A172 (cell line): ENCODE measurements at places on chromosomes 5 and 9. TPM values are rescaled to one million over a fixed set of nuclear protein-coding genes. Genes with fewer than 3 reads are reported as not detected.

Gene PLCXD3
- total RNA-seq: 2.8 TPM in 2 replicates

Gene KCNT1
- total RNA-seq: not detected in 2 replicates

GRCh38 chr5:17438027-17438426 is 60.0 kb upstream of the TAF11L2 start:
- DNase-seq: no peak

- DNase-seq: no peak
Measured at GRCh38 chr9:124248960-124249359, 8.8 kb upstream of the NEK6 start.

- no peak for DNase-seq
Measured at GRCh38 chr5:74196233-74196632, 444.3 kb downstream of the ENC1 start.

Gene SOHLH1
- not detected in 2 replicates for total RNA-seq

GRCh38 chr5:150149618-150150017 is 6.0 kb downstream of the PDGFRB start:
- no peak for DNase-seq

- no peak for DNase-seq
Measured at GRCh38 chr9:18798508-18799290, 234.3 kb downstream of the SAXO1 start.

GRCh38 chr5:147927901-147928300 is 21.6 kb upstream of the C5orf46 start:
- DNase-seq: no peak

Gene EGR1
- 2.6 and 4.3 TPM in 2 replicates for total RNA-seq

GRCh38 chr5:88833371-88834130 is 49.4 kb downstream of the MEF2C start:
- DNase-seq: peak; percentile 38

DNA sequence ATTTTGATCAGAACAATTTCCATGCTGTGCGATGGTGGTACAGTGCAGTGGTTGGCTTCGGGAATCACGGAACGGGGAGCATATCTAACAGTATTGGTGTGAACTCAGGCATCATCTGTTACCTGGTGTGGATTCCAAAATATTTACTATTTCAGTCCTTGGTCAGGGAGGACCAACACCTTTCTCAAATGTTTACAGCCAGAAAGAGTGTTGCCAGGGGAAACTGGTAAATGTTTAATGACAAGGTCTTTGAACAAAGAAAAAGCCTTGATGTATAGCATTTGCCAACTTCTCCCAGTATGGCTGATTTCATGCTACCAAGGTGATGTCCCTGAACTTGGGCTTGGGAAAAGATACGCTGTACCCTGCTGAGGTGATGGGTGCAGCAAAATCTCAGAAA is 145.6 kb upstream of the POC5 start:
- DNase-seq: no peak

- no peak for DNase-seq
Measured at GRCh38 chr5:121377461-121377860, 474.2 kb upstream of the FTMT start.

- no peak for DNase-seq
Measured at GRCh38 chr5:179926657-179927056, 19.0 kb upstream of the TBC1D9B start.

Gene DIRAS2
- total RNA-seq: not detected in 2 replicates

Gene TMEM174
- total RNA-seq: not detected in 2 replicates

DNA sequence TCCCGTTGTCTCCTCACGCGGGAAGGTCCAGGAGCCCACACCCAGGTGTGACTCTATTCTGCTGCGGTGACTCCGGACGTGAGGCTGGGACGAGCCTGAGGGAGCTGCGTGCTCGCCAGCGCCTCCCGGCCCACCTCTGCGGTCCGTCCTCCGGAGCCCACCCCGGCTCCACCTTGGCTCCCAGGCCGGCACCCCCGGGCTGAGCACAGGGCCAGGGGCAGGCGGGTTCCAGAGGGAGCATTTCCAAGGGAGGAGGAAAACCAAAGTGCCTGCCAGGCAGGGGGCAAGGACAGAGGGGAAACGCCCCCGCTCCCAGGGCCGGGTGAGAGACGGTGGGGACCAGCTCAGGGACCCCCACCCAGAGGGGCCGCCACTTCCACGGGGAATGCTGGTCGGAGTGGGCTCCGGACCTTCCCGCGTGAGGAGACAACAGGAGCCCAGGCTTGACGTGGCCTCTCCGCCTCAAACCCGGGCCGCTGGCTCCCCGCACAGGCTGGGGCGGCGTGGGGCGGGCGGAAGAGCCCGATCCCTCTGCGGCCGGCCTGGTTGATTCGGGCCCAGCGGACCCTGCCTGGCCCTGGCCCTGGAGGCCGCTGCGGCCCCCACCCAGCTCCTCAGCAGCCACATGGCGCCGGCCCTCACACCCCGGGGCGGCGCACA is 26.0 kb downstream of the IRX4 start:
- no peak for DNase-seq

Gene TMC1
- total RNA-seq: not detected in 2 replicates

- DNase-seq: no peak
Measured at GRCh38 chr5:57262541-57262940, 88.7 kb downstream of the GPBP1 start.

GRCh38 chr5:66597183-66597757 is 1.1 kb downstream of the MAST4 start:
- DNase-seq: no peak

- no peak for DNase-seq
Measured at GRCh38 chr9:94692601-94693000, 33.9 kb upstream of the AOPEP start.

Gene MRPL50
- total RNA-seq: 38.5 and 38.7 TPM in 2 replicates

GRCh38 chr5:124538191-124538590 is 208.2 kb downstream of the ZNF608 start:
- no peak for DNase-seq

Gene MOB3B
- total RNA-seq: 0.02 TPM in 1 of 2 replicates, not detected in the other

GRCh38 chr5:5929291-5930020 is 448.9 kb downstream of the MED10 start:
- DNase-seq: no peak

DNA sequence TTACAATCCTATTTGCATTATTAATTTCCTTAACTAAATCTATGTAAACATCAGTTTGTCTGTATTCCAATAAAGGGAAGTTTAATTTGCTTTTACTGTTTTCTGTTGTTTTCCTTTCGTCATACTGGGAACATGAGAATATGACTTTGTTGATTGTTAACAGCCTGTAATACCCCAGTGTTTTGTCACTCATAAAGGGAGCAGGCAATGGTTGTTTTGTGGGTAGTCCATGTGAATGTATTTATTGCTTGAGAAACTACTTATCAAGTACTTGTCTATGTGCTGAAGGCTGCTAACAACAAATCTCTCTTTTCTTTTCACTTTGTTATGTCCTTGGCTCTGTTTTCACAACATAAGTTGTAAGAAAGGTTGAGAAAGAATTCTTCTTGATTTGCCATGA is 1070.2 kb upstream of the ACO1 start:
- no peak for DNase-seq

- no peak for DNase-seq
Measured at GRCh38 chr5:4855036-4855435, 285.1 kb upstream of the ADAMTS16 start.

- DNase-seq: no peak
Measured at GRCh38 chr5:115683081-115683480, 57.2 kb upstream of the TMED7 start.

DNA sequence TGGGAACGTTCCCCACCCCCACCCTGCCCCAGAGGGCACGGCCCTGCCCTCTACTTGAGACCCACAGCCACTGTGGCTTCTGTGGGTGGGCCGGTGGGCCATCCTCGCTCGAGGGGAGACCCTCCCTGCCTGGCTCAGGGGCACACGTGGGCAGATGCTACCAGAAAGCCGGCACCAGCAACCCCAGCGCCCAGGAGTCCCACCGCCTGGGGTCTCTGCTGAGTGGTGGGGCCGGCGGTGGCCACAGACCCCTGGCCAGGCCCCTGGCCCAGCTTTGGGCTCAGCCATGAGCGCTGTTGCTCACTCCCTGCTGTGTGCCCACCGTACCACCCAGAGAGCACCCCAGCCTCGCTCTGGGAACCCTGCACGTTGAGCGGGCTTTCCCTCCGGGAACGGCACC is 16.5 kb upstream of the NRARP start:
- DNase-seq: no peak

DNA sequence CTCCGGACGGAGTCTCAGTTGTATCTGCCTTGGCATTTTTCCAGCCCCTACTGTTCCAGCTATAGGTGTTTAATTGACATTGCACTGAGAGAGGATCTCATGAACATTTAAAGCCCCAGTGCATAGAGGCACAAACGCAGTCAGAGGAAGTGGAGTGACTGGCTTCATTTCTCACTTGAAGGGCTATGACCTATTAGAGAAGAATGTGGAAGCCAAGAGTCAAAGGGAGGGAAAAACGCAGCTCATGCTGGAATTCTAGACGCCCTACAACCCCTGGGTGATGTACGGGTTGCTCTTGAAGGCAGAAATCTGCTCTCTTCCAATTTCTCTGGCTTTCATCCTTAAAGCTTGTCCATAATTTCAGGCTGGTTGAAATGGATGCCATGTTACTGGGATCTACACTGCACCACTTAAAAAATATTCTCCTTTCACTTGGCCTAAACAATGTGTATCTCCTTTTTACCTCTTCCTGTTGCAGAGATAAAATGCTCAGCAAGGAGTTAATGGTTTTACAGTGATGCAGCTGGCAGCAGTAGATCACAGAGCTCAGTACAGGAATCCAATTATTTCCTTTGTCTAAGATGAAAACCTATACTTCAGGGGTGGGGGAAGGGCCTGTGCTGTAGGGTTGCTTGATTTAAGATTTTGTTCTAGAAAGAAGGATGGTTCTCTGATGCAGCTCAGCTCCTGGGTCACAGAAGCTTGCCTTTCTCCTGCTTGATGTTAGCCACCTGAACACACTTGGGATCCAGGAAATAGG is 61.8 kb upstream of the MAMDC2 start:
- DNase-seq: peak; percentile 68

- DNase-seq: no peak
Measured at GRCh38 chr5:1672396-1672795, 127.2 kb downstream of the MRPL36 start.

DNA sequence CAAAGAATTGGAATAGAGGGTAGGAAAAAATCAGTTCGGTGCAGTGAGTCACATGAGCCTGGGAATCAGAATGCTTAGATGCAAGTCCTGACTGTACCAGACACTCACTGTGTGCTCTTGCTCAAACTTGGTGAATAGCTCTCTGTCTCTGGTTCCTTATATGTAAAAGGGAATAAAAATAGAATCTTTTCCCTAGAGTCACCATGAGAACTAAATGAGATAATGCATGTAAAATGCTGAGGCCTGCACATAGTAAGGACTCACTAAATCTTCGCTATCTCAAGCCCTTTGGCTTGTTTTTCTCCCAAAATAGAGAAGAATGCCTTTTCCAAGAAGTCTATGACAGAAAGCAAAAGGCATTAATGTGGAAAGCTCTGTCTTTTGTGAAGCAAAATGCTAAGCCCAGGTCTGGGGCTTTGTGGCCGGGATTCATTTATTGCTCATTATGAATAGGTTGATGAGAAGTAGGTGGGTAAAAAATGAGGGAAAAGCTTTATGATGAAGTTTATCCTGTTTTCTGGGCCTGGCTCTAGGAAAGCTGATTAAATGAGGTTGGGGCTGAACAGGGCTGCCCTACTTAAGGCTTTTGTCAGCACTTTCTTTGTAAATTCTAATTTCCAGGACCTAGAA is 483.3 kb downstream of the DMAC1 start:
- DNase-seq: no peak

- DNase-seq: no peak
Measured at GRCh38 chr9:32558408-32558934, 6.1 kb upstream of the TOPORS start.

Gene KIAA0825
- total RNA-seq: 2.8 and 4.1 TPM in 2 replicates

DNA sequence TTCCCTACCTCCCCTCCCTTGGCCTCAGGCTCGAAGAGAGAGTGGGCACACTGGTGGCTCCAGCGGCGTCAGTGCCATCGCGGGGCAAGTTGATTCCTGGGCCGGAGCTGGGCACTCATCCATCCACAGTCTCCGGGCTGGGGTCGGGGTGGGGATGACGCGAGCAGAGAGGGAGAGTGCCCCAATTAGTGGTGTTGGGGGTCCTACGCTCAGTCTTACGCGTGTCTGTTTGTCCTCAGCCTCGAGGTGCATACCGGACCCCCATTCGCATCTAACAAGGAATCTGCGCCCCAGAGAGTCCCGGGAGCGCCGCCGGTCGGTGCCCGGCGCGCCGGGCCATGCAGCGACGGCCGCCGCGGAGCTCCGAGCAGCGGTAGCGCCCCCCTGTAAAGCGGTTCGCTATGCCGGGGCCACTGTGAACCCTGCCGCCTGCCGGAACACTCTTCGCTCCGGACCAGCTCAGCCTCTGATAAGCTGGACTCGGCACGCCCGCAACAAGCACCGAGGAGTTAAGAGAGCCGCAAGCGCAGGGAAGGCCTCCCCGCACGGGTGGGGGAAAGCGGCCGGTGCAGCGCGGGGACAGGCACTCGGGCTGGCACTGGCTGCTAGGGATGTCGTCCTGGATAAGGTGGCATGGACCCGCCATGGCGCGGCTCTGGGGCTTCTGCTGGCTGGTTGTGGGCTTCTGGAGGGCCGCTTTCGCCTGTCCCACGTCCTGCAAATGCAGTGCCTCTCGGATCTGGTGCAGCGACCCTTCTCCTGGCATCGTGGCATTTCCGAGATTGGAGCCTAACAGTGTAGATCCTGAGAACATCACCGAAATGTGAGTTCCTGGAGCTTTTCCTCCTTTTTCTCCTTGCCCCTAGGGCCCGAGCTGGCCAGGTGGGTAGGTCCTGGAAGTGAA is 861 bp downstream of the NTRK2 start:
- DNase-seq: no peak

Gene C7
- total RNA-seq: not detected in 2 replicates

GRCh38 chr5:17190242-17190778 is 27.1 kb upstream of the BASP1 start:
- peak; percentile 57 for DNase-seq

Gene HSPB3
- total RNA-seq: 1.7 and 2.4 TPM in 2 replicates

GRCh38 chr5:36581070-36581469 is 25.3 kb upstream of the SLC1A3 start:
- no peak for DNase-seq

DNA sequence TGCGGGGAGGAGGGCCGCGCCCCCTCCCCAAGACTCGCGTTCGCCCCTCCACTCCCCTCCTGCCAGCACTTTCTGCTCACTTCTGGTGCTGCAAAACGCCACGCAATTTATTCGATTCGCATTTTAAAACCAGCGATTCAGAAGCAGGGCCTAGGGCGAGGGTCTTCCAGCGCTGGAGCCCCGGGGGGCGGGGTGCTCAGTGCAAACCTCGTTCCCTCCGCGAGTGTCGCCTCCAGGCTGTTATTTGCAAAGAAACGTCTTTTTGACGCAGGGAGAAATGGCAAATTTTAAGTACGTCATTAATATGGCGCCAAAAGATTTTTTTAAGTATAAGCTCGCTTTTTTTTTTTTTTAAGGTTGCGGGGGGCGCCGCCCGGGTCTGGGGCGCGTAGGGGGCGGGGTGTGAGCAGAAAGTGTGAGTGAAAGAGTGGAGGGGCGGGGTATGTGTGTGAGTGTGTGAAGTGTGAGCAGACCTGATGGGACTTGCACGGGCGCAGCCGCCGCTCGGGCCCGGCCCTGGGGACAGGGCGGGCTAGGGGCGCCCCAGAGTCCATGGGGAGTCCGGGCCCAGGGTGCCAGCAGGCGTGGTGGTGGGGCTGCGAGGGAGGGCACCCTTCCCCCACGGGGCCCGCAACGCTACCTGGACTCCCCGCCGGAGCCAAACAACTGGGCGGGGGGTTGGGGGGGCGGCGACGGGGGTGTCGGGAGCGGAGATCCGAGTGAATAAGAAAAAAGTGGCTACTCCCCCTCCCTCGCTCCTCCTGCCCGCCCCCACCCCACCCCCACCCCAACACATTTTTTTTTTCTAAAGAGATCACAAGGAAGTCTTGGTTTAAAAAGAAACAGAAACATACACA is at the start of gene JADE2:
JADE2 (plus strand) TSS at position 845 of the 857 bp plus-strand sequence. CDS start 10,188 bp downstream, outside the sequence.
- DNase-seq: peak; percentile 61
